Left renal cortex interstitium (tissue), 4 donors: ENCODE measurements at places on chromosomes 13 and 19. TPM values are rescaled to one million over a fixed set of nuclear protein-coding genes. Genes with fewer than 3 reads are reported as not detected.

Gene NMRK2
- polyA plus RNA-seq = 0.25 TPM

Gene RCBTB2
- 65.2 TPM for polyA plus RNA-seq

Gene PRKACA
- 107 TPM for polyA plus RNA-seq

Gene B3GNT8
- 2.9 TPM for polyA plus RNA-seq

Gene IZUMO2
- polyA plus RNA-seq = 0.23 TPM

Gene ICAM3
- 8.4 TPM for polyA plus RNA-seq

Gene KANK3
- polyA plus RNA-seq = 15.6 TPM

Gene MBD3L2B
- not detected for polyA plus RNA-seq

Gene UNC13A
- polyA plus RNA-seq = 0.36 TPM

Gene VWA8
- 23.1 TPM for polyA plus RNA-seq

Gene F10
- 21.8 TPM for polyA plus RNA-seq

Gene UBE2L5
- polyA plus RNA-seq = 0.51 TPM

Gene OLFM4
- 0.72 TPM for polyA plus RNA-seq

Gene PEAK3
- 0.21 TPM for polyA plus RNA-seq

Gene KLK13
- 0.66 TPM for polyA plus RNA-seq

Gene NCAN
- not detected for polyA plus RNA-seq

Gene GRIK5
- 24.5 TPM for polyA plus RNA-seq

Gene KLF1
- polyA plus RNA-seq = 0.40 TPM

Gene ACP5
- polyA plus RNA-seq = 20.6 TPM

Gene ZNF431
- polyA plus RNA-seq = 16.4 TPM

Gene LILRA1
- 0.57 TPM for polyA plus RNA-seq

Gene RHPN2
- polyA plus RNA-seq = 22.3 TPM

Gene C3
- 21.8 TPM for polyA plus RNA-seq

Gene ZNF865
- 15.1 TPM for polyA plus RNA-seq

Gene PSPC1
- 84.7 TPM for polyA plus RNA-seq

Gene CTU1
- 2.8 TPM for polyA plus RNA-seq

Gene S1PR4
- polyA plus RNA-seq = 0.44 TPM

Gene LGALS4
- polyA plus RNA-seq = 1.1 TPM

Gene CCDC169
- polyA plus RNA-seq = 6.0 TPM

Gene HSH2D
- polyA plus RNA-seq = 0.52 TPM

Gene SH2D3A
- polyA plus RNA-seq = 5.6 TPM

Gene LYL1
- polyA plus RNA-seq = 4.8 TPM

Gene KRTDAP
- polyA plus RNA-seq = 1.2 TPM

Gene FXYD7
- polyA plus RNA-seq = 0.64 TPM

Gene ASPDH
- polyA plus RNA-seq = 13.3 TPM

Gene ARGLU1
- polyA plus RNA-seq = 465 TPM

Gene DCLK1
- 6.6 TPM for polyA plus RNA-seq

Gene PDE4C
- polyA plus RNA-seq = 1.2 TPM

Gene CADM4
- 43.2 TPM for polyA plus RNA-seq

Gene SHISA7
- 0.18 TPM for polyA plus RNA-seq

Gene ZNF526
- 7.6 TPM for polyA plus RNA-seq

Gene SYNGR4
- 0.64 TPM for polyA plus RNA-seq

Gene EDNRB
- polyA plus RNA-seq = 56.6 TPM

Gene ZNF415
- polyA plus RNA-seq = 28.2 TPM

Gene ZSWIM9
- 8.9 TPM for polyA plus RNA-seq

Gene ETV2
- 1.1 TPM for polyA plus RNA-seq

Gene SLC1A6
- polyA plus RNA-seq = 0.34 TPM

Gene PLIN4
- polyA plus RNA-seq = 0.49 TPM

Gene FAAP24
- polyA plus RNA-seq = 3.1 TPM

Gene PLVAP
- polyA plus RNA-seq = 162 TPM

Gene ING1
- polyA plus RNA-seq = 25.6 TPM

Gene IER2
- 78.0 TPM for polyA plus RNA-seq

Gene ZNF491
- polyA plus RNA-seq = 3.9 TPM

Gene GZMM
- polyA plus RNA-seq = 0.28 TPM

Gene SPACA4
- 0.26 TPM for polyA plus RNA-seq

Gene LGALS13
- not detected for polyA plus RNA-seq

Gene SGCG
- polyA plus RNA-seq = 3.6 TPM
